Fibroblast of skin of abdomen (primary cell): ENCODE measurements at places on chromosomes 3 and 15.
A peak's percentile ranks its signal among the peaks of the same experiment; 100 is the strongest.

DNA sequence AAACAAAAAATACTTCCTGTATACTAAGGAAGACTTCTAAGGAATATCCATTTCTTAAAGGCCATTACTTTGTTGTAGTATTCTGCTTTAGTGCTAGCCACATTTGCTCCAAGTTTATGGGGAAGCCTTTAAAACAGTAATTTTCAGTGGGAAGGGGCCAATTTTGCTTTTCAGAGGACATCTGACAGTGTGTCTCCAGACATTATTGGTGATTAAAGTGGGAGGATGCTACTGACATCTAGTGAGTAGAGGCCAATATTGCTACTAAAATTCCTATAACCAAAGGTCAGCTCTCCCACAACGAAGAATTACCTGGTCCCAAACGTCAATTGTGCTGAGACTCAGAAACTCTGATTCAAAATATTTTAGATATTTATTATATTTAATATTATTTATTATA, 24.8 kb downstream of the SLC28A2 start:
- peak; percentile 52 for DNase-seq

GRCh38 chr3:41188306-41188705, 11.0 kb upstream of the CTNNB1 start:
- no peak for DNase-seq

DNA sequence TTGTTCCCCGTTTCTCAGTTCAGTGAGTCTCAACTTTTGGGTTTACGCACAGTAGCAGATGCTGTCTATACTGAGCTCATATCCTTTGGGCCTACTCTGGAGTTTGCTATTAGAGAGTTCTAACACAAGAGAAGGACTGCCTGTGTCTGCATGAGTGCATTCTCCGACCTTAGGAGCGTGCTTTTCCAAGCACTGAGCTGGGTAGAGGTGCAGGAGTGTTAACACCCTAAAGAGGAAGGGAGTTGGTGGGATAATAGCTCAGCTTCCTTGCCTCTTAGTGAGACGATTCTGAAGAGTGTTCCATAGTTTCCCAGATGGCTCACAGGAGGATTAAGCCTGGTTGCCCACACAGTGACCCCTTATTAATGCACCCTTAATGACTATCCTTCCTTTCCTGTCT, 6.9 kb upstream of the OXSR1 start:
- no peak for DNase-seq

- DNase-seq: peak; percentile 22
Observed at GRCh38 chr15:34799149-34800101, 4.1 kb upstream of the ACTC1 start.

- DNase-seq: peak; percentile 57
Observed at GRCh38 chr3:107670986-107671385, 148.2 kb downstream of the BBX start.

DNA sequence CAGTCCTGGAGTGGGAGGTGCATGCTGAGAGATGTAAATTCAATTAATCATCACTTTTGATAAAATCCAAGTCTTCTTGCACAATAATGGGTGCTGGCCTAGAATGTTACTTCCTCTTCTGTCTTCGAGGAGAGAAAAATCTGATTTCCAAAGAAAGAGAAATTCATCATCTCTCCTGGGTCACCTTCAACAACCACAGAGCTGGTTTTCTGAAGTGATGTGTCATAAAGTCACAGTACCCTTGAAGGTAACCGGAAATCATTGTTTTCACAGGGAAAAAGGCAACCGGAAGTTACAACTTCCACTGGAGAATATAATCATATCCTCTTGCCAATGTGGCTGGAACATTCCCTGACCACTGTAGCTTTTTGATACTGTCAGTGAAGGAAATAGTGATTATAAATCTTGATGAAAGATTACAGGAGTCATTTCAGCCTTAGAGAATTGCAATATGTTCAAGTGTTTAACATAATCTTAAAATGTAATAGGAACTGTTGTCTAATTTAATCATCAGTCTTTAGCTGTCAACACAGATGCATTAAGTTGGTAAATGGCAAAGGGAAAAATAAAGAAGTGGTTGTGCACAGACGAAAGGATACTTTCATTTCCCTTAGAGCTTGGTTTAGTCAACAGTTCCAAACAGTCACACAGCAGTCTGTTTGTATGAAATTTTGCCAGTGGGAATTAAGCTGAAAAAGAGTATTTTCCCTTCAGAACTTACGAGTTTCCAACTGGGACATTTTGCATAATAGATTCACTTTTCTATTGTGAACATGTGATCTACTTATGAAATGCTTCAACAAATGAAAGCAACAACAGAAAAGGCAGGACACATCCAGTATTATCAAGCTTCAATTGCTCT, 106.5 kb upstream of the SLC4A7 start:
- peak; percentile 57 for DNase-seq

GRCh38 chr3:23219117-23219516, 16.0 kb downstream of the UBE2E2 start:
- peak; percentile 31 for DNase-seq
